ENCODE measurements at places on chromosomes 1 and 21.

DNA sequence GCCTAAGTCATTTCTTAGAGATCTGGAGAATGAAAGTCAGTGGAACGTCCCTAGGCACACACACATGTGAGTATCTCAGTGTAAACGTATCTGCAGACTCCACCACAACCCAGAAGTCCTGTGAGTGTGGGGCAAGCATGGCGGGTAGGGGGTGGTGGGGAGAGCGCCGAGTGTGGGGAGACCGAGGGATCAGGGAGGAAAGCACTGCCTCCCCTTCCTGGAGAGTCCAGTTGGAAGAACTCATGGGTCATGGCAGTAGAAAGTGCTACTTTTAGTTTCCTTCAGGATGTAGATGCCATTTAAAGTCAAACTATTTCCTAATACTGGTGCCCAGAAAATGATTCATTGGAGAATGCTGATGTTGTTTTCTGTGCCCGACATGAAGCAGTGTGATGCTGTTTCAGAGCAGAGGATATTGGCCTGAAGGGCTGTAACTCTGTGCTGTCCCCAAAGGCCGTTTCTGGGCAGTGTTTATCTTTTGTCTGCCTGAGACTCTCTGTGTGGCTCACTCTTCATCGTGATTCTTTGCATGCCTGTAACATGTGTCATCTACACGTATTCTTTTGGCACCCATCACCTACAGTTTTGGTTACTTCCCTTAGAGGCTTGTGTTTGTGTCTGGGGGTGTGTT, 45.7 kb upstream of the TSPAN2 start:
- no peak for DNase-seq

GRCh38 chr1:26585471-26585870, 55.9 kb downstream of the RPS6KA1 start:
- no peak for DNase-seq

DNA sequence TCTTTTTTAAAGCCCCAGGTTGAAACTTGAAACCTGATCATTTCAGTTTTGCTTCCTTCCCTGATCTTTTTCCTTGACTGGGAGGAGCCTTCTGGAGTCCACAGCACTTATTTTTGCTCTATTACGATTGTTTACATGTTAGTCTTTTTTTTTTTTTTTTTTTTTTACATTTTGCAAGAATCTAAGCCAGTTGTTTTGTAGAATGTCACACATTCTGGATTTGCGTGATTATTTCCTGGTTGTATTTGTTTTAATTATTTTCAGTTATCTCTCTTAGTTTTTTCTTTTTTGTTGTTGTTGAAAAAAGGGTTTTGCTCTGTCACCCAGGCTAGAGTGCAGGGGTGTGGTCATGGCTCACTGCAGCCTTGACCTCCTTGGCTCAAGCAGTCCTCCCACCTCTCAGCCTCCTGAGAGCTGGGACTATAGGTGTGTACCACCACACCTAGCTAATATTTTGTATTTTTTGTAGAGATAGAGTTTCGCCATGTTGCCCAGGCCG, 32.8 kb downstream of the OSBPL9 start:
- DNase-seq = no peak

DNA sequence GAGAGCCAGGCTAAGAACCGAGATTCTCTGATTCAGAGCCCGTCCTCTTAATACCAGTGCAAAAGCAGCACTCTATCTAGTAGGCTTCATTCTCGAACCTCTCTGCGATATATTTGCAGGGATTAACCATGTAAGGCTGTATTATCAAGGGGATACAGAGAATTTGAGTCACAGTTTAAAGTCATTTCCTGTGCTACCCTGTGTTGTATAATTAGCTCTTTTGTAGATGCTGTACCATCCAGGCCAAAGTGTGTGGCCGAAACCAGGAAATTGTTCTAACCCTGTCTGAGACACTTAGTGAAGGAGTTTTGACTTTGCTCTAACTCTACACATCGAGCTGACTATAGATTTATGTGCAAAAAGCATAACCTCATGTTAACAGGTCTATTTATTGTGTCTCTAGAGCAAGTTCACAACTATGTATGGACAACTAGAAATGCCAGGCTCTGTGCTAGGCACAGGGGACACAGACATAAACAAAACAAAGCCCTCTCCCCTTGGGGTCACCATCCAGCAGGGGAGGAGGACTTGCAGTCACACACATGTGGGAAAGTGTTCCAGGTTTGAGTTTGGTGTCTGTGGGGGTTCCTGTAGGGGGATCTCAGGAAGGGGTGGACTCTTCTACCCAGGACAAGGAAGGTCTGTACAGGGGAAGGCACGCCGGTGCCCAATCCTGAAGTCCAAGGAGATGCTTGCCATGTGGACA, 182.2 kb downstream of the DHRS3 start:
- DNase-seq = no peak

DNA sequence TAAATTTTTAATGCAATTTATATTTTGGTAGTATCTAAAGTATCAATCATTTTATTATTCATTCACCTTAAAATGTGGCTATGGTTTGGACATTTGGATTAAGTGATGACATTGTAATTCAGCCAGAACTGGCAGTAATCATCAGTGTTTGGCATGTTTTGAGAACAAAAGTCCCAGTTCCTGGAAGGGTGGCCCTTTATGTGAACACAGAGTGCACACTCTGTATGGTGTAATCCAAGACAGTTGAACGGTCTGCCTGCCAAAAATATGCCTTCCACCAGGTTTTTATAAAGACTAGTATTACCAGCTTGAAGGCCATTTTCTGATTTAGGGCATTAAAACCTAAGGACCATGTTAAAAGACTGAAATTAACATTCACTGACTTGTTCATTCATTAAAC, 448.7 kb downstream of the LTN1 start:
- no peak for DNase-seq

DNA sequence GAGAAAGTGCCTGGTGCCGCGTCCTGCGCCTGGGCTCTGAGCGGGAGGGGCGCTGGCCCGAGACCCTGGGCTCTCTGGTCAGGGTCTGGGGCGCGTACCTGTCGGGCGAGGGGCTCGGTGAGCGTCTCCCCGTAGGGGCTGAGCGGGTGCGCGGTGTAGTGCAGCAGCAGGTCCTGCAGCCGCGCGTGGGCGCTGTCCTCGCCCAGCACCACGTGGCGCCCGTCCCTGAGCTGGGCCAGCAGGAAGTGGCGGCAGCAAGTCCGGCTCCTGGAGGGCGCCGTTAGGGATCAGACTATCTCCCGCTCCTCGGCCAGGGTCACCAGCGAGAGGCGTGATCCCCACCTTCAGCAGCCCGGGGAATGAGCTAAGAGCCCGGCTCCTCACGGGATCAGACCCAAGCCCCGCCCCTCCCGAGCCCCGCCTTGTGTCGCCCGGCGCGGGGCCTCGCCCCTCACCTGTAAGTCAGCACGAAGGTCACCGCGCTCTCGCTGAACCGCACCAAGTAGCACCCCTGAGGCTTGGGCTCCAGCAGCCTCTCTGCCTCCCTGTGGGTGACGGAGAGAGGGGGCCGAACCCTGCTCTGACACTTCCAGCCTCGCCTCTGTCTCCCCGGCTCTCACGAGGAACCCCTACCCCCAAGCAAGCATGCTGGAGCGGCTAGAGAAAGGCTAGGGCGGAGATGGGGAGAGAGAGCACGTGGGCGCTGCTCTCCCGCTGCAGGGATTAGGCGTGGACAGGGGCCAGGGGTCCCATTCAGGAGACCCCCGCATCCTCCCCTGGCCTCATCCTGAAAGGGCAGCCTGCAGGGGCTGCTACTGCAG, 2.7 kb downstream of the SH2D2A start:
- DNase-seq = peak; percentile 82

DNA sequence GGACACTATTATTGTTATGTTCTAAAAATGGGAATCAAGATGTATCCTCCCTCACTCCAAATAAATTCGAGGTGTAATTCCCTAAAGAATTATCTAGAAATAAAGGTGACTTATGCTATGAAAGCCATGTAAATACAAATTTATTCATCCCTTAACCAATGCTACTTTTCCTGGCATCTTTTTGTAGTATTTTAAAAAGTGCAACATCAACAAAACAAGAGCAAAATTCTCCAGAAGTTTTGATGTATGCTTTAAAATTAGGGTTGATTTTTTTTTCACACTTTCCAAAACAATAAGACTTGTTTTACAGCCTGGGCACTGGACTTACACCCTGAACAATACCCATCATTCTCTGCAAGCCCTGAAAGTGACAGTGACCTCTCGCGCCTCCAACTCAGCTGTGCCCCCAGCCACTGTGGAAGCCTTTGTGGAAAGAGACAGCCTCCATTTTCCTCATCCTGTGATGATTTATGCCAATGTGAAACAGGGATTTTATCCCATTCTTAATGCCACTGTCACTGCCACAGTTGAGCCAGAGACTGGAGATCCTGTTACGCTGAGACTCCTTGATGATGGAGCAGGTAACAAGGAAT, 21.4 kb upstream of the CLCA1 start:
- no peak for DNase-seq

GRCh38 chr1:24641646-24642151, 1.4 kb upstream of the SRRM1 start:
- DNase-seq = peak; percentile 43

GRCh38 chr1:108200687-108201051, 526 bp upstream of the SLC25A24 start:
- DNase-seq = peak; percentile 62

DNA sequence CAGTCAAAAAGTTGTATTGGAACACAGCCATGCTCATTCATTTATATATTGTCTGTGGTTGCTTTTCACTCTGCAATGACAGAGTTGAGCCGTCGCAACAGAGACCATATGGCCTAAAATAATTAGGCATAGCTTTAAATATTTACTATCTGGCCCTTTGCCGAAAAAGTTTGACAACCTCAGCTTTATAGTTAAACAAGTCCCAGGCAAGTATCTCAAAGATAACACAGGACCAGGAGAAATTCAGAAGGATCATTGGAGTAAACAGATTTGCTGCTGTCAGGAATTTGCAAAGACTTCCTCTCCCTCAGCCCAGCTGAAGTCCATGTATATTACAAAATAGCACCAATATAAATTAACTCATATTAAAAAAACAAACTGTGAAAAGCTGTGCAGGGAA, 34.4 kb downstream of the NID1 start:
- no peak for DNase-seq

GRCh38 chr1:89451011-89451410, 73.6 kb upstream of the LRRC8B start:
- no peak for DNase-seq

DNA sequence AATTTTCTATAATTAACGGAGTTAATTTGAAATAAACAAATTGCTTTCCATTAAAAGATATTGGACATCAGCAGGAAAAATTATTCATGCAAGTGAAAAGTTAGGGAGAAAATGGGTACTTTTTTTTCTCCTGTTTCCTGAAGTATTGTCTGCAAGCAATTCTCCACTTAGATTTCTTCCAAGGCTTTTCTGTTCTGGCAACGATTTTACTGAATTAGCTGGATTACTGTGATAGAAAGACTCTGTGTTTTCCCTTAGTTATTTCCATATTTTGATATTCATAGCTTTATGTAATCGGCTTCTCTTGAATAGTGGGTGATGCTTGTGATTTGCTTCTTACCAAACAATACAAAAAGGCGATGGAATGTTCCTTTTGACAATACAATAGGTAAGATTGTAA, 1333.9 kb downstream of the AMY1C start:
- no peak for DNase-seq

DNA sequence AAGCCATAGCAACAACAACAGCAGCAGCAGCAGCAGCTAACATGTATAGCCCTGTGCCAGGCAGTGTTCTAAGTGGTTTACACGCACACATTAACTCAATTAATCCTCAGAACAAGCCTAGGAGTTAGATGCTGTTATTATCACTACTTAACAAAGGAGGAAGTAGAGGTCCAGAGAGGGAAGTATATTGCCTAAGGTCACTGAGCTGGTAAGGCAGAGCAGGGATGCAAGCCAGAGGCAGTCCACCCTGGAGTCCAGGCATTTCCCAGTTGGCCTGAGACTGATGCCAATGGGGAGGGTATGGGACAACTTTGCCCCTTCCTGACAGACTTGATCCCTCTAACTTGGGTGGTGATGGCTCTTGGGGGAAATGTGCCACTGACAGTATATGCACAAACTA, 6.8 kb downstream of the CDC14A start:
- DNase-seq = no peak

DNA sequence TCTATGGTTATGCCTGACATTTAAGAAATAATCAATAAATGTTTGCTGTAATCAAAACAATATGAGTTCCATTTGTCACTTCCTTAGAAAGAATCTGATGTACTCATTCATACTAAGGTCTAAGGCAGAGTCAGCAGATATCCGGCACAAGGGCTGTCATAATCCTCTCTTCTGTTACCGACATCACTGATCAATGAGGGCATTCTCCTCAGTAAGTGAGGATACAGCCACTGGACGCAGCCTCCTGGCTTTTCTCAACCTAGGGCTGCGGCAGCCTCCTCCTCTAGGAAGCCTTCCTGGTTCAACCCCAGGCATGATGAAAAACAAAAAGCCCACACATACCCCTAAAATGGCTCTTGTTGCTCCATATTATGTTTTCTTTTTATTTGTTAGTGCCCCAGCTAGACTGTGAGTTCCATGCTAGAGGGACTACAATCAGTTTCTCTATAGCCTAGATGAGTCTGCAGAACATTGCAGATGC, 40.7 kb upstream of the TENT5C start:
- no peak for DNase-seq

Measured in large intestine (tissue), 12 donors.